Chondrocyte (in vitro differentiated cells): ENCODE measurements at places on chromosomes 3 and 15. TPM values are rescaled to one million over a fixed set of nuclear protein-coding genes. Genes with fewer than 3 reads are reported as not detected.

CCK gene
- not detected in 3 replicates for total RNA-seq

GRCh38 chr3:40765884-40766283 lies 241.1 kb downstream of the ZNF621 start:
- no peak for DNase-seq
- H3K27me3 ChIP-seq = peaks cover 5% of the 10 kb centered on the region
- H3K4me3 ChIP-seq = no peak overlapping the region
- H3K4me1 ChIP-seq = peaks cover 9% of the 10 kb centered on the region
- no peaks in the 10 kb centered on the region for H3K36me3 ChIP-seq

- no peak overlapping the region for H3K4me3 ChIP-seq
- H3K27ac ChIP-seq = no peak overlapping the region
Observed at GRCh38 chr3:128674161-128674784, 23.7 kb upstream of the RPN1 start.

HEXA gene
- 194 to 221 TPM (median 199 TPM) in 3 replicates for total RNA-seq

DNA sequence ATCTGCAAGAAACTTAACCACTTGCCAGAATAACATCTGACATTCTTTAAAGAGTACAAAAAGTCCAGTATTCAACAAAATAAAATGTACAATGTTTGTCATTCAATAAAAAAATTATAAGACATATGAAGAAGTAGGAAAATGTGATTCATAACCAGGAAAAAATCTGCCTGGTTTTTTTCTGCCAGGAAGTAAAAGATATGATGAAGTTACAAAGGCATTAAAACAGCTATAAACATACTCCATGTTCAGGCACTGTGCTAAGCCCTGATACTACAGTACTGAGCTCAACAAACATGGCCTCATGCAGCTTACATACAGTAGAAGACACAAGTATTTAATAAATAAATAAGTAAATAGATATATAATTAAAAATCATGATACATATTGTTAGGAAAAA lies 178.4 kb upstream of the STT3B start:
- peaks cover 1% of the 10 kb centered on the region for H3K36me3 ChIP-seq
- no peak for DNase-seq
- H3K27me3 ChIP-seq = no peaks in the 10 kb centered on the region
- H3K4me3 ChIP-seq = no peak overlapping the region
- H3K4me1 ChIP-seq = peaks cover 5% of the 10 kb centered on the region
- no peak overlapping the region for H3K27ac ChIP-seq

DNA sequence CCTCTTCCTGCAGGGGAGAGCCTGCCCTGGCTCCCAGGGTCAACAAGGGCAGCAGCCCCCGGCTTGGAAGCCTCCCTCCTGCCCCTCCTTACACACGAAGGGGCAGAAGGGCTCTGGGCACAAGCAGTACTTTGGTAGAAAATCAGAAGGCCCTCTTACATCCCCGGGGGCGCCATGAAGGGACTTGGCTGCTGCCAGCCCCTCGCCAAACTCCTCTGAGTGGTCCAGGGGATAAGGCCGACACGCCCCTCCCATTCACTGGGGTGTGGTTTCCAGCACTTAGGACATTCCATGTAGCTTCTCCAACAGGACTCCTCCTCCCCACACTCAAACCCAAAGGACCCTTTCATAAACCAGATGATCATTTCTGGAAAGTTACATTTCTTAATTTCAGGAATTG lies 1.2 kb upstream of the ST8SIA2 start:
- no peak for DNase-seq
- H3K36me3 ChIP-seq = no peaks in the 10 kb centered on the region
- peaks cover 18% of the 10 kb centered on the region for H3K4me1 ChIP-seq
- peak overlapping the region; percentile 77 for H3K4me3 ChIP-seq
- H3K27ac ChIP-seq = no peak overlapping the region

DNA sequence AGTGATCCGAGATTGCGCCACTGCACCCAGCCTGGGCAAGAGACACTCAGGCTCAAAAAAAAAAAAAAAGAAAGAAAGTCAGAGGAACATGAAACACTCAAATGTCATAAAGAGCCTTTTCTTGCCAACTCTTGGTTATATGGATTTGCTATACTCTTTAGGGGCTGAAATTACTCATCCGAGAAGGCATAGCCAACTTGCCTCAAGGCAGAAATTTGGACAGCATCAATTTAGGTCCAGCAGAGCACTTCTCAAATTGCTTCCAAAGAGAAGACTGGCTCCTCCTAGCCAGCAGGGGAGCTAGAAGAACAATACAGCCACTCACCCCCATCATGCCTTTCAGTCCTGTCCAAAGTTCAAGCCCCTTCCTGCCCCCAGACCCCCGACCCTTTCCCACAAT lies 43.8 kb downstream of the OSBPL10 start:
- H3K27ac ChIP-seq = no peak overlapping the region
- H3K4me3 ChIP-seq = no peak overlapping the region
- no peak for DNase-seq
- no peaks in the 10 kb centered on the region for H3K27me3 ChIP-seq

GRCh38 chr15:81338170-81339007 lies 14.4 kb upstream of the STARD5 start:
- peak overlapping the region; percentile 96 for H3K27ac ChIP-seq
- no peaks in the 10 kb centered on the region for H3K36me3 ChIP-seq
- no peak overlapping the region for H3K4me3 ChIP-seq
- DNase-seq = no peak
- H3K27me3 ChIP-seq = no peaks in the 10 kb centered on the region

GRCh38 chr3:113268942-113269341 lies 57.6 kb downstream of the BOC start:
- no peaks in the 10 kb centered on the region for H3K4me1 ChIP-seq
- no peak for DNase-seq
- H3K36me3 ChIP-seq = peaks cover 8% of the 10 kb centered on the region

ACY1 gene
- 21.1 to 24.5 TPM (median 21.7 TPM) in 3 replicates for total RNA-seq
